ENCODE measurements at places on chromosomes 2 and 18.

- no peak for DNase-seq
Observed at GRCh38 chr2:63628403-63628942, 39.7 kb downstream of the MDH1 start.

DNA sequence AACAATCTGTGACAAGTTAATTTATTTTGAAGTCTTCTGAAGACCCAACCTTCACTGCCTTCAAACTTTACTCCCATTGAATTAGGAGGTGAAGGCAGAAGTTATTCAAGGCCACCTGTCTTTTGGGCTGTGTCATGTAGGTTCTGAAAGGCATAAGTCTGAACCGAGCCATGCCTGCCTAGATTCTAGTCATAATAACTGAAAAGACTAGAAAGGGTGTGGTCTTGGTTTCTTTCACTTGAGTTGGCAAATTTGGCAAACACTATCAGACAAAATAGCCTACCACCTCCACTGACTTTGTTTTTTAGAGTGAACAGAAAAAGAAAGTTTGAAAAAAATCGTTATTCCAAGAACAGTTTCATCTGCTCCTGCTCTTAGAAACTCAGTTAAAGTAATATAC lies 38.4 kb downstream of the PPM1B start:
- DNase-seq = no peak

- no peak for DNase-seq
Observed at GRCh38 chr2:203711399-203711798, 5.0 kb downstream of the CD28 start.

- DNase-seq = no peak
Observed at GRCh38 chr2:129710670-129711495, 268.6 kb upstream of the RAB6C start.

- DNase-seq = no peak
Observed at GRCh38 chr2:42053791-42054701, 6.2 kb downstream of the PKDCC start.

GRCh38 chr2:48092846-48093803 lies 186.8 kb upstream of the FBXO11 start:
- no peak for DNase-seq

DNA sequence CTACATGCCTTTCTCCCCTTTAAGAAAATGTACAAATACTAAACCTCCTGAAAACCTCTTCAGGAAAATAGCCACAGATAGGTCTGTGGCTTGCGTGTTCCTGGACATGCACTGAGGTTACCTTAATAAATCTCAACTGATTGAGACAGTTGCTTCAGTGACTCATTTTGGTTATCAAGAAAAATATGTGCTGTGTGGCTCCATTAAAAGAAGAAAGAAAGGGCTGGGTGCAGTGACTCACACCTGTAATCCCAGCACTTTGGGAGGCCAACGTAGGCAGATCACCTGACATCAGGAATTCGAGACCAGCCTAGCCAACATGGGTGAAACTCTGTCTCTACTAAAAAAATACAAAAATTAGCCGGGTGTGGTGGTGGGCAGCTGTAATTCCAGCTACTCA lies 27.1 kb downstream of the CREG2 start:
- no peak for DNase-seq

DNA sequence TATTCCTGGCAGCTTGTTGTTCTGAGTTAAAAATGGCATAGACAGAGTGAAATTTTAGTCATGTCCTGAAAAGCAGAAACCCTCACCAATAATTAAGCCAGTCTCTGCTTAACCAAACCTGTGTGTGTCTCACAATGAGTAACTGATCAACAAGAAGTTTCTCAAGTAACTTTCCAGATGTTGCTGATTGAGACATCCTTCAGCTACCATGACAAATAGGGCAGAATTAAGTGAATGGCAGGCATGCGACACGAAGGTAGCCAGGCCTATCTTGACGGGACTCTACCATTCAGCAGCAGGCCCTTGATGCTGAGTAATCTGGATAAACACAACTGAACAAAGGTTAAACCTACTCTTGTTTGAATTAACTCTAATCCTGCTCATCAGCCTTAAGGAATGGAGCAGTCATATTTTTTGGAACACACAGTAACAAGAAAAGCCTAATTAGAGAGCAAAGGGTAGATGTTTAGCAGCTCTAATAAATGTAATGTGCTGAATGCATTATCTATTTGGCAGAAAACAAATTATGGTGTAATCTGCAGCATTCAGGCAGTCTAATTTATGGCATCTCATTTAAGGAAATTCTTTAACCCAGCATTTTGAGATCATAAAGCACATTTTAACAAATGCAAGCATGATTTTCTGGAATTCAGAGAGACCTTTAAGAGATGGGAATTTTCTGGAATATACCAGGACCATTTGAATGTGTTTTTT lies 159.5 kb upstream of the EPHA4 start:
- no peak for DNase-seq

GRCh38 chr2:212770240-212770639 lies 231.6 kb upstream of the ERBB4 start:
- DNase-seq = no peak

GRCh38 chr2:4898706-4899105 lies 793.5 kb upstream of the SOX11 start:
- DNase-seq = no peak

GRCh38 chr2:144523596-144524117 lies 3.7 kb upstream of the ZEB2 start:
- no peak for DNase-seq

- no peak for DNase-seq
Observed at GRCh38 chr2:112491946-112492345, 10.0 kb downstream of the TTL start.

GRCh38 chr2:12675352-12675795 lies 41.4 kb upstream of the TRIB2 start:
- DNase-seq = no peak

GRCh38 chr2:85160966-85161960 lies 28.1 kb downstream of the TCF7L1 start:
- DNase-seq = no peak

DNA sequence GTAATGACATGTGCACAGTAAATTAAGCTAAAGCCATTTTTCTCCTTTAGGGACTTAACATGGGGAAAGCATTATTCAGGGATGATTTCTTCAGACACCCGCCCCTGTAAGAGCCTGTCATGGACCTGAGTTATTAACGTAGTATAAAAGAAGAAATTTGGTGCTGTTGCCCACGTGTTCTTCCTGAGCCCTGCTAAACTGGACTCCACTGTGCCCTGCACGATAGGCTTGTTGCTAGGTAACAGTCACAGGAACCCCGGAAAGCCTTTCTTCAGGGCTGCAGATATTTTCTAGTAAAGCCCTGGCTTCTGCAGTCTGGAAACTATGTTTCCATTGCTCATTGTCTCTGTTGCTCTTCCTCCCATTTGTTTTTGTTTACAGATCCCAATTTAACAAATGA lies 157.9 kb downstream of the LRRC30 start:
- no peak for DNase-seq

DNA sequence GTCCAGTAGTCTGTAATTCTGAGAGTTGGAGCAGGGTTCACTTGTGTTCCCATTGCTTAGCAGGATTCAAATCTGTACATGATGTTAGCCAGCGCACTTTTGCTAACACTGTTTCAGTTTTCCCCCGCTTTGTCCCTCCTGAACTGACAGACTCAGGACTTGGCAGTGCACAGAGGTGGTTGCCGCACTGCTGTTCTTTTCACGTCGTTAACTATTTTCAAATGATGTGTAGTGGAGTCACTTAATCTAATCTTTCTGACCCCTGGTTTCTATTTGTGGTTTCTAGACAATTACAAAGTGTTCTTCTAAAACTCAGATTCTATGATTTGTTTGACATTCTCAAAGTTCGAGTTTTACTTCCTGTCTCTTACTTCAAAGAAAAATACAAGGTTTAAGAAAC lies 234.5 kb downstream of the RBM43 start:
- DNase-seq = no peak

DNA sequence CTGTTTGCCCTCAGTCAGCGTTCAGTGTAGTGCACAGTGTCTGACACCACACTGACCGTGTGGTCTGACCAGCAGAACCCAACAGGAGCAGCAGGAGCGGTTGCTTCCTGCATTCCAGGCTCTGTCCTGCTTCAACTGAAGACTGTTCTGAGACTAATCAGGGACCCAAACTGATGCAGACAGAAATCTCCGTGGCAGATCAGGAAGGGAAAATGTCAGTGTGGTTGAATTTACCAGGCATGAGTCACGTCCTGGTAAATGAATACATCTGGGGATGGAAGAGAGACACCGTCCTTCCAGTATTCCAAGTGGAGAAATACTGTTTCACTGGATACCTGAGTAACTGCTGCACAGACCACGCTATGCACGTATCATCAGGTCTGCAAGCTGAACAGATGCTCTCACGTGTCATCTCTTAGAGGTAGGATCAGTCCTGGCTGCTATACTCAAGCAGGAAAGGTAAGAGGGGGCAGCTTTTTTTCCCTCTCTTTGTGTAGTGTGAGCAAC lies 223.6 kb upstream of the EPAS1 start:
- DNase-seq = no peak

DNA sequence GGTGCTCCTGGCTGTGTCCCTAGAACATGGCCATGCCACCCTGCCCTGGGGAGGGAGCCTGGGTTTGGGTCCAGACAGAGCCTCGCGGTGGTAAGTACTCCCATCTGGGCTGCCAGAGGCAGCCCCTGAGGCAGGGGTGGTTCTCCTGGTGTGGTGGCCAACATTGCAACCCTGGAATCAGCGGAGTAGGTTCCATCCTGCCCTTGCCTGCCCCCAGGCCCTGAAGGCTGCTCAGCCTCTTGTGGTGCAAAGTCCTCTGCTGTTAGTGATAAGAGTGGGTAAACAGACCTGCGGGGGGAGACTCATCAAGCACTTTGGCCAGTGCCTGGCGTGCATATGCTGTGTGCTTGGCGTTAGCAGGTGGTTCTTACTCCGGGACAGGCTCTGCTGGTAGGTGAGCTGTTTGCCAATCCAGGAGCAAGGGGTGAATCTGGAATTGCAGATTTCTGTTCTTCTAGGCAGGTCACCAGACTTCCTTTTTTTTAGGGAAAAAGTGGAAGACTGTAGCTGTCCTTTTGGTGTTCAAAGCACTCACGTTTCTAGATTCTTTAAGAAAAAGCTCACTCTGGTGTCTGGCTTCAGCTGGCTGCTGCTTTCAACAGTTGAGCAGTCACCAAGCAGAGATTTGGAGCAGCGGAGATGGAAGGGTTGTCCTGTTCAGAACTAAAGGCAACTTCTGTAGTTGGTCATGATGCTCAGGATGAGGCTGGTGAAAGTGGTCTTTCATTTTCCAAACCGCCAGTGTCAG lies 3.2 kb downstream of the CNNM3 start:
- no peak for DNase-seq

- no peak for DNase-seq
Observed at GRCh38 chr2:172878260-172878659, 142.6 kb downstream of the RAPGEF4 start.

- no peak for DNase-seq
Observed at GRCh38 chr2:146633159-146633558, 1211.7 kb upstream of the ACVR2A start.

DNA sequence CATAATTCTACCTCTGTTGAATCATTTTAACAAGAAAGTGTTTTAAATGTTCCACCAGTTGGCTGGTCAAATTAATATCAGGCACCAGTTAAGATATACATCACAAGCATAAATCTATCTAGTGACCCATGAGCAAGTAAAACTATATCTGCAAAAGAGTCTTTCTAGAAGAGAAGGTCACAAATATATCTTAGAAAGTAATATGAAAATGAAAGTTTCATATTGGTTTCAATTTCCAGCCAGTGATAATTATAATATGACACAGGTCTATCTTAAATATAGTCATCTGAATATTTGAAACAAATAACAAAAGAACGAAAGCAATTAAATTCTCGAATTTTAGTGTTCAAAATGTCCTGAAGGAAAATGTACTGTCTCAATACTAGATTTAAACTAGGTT lies 282.5 kb upstream of the KYNU start:
- no peak for DNase-seq

DNA sequence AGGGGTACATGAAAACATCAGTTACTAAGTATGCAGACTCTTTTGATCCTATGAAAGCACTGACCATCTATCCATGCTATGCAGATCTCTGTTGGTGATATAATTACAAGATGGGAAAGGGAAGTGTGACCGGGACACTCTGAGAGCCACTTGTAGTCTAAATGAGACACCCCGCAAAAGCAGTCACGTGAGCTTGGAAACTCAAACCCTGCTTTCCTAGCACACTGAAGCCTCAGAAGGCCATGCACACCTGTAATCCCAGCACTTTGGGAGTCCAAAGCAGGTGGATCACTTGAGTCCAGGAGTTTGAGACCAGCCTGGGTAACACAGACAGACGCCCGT lies 137.5 kb downstream of the INO80D start:
- DNase-seq = no peak

DNA sequence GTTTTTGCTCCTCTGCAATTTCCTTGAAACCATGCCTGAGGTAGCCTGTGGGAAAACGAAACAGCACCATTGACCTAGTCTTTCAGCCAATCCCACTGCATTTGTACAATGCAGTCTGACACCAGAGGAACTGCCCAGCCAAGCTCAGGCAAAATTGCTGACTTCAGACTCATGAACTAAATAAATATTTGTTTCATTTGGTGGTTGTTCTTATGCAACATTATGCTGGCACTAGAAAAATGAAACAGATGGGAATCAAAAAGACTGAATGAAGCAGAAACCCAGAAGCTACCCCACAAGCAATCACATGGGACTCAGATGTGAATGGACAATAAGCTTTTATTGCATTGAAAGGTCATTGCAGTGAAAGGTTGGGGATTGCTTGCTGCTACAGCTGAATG lies 1.7 kb downstream of the NAT8 start:
- DNase-seq = no peak

- no peak for DNase-seq
Observed at GRCh38 chr2:202327858-202328257, 48.3 kb upstream of the BMPR2 start.

- no peak for DNase-seq
Observed at GRCh38 chr2:3037196-3038194, 340.1 kb downstream of the EIPR1 start.

DNA sequence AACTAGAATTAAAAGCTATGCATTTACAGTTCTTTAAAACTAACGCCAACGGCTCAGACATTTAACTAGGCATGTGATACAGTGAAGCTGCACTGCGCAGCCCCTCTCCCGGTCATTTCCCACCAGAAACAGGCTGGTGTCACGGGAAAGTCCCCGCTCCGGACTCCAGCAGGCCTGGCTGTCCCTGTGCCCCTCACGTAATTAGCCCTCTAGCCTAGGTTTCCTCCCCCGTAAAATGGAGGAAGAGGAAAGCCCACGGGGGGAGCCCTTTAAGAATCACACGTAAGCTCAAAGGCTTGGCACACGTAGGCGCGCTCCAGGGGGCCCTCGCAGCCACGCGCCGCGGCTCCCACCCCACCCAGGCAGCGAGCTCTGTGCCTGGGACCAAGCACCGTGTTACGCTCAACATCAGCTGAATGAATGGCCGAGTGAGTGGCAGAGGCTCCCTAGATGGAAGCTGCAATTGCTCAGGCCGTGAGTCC lies 48.0 kb downstream of the KCNIP3 start:
- DNase-seq = no peak

- DNase-seq = peak; percentile 17
Observed at GRCh38 chr18:69469444-69469919, 68.8 kb downstream of the DOK6 start.

DNA sequence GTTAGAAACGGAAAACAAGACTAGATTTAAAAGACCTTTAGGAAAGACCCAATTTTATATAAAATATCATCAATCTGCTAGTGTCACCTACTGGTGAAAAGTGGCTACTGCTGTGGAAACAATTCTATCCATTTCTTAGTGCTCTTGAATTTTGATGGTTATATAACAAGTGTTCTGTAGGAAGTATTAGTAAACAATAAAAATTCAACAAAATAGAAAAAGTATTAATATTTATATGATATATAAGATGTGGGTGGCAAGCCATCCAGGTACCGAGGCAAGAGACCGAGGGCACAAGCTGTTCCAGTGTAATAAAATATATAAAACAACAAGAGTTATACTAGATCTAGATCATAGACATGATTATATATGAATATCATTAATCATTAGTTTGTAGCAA lies 6.2 kb upstream of the TMEM87B start:
- peak; percentile 45 for DNase-seq

Data from germinal center (tissue), 1 donor.